Substantia nigra (tissue), 51 donors: ENCODE measurements at places on chromosomes 7 and 10.

GRCh38 chr7:97075928-97076327 is 41.6 kb upstream of the SDHAF3 start:
- no peak for DNase-seq

- no peak for DNase-seq
These were observed 8.3 kb downstream of the DYNC1I1 start for GRCh38 chr7:95780665-95781064.

DNA sequence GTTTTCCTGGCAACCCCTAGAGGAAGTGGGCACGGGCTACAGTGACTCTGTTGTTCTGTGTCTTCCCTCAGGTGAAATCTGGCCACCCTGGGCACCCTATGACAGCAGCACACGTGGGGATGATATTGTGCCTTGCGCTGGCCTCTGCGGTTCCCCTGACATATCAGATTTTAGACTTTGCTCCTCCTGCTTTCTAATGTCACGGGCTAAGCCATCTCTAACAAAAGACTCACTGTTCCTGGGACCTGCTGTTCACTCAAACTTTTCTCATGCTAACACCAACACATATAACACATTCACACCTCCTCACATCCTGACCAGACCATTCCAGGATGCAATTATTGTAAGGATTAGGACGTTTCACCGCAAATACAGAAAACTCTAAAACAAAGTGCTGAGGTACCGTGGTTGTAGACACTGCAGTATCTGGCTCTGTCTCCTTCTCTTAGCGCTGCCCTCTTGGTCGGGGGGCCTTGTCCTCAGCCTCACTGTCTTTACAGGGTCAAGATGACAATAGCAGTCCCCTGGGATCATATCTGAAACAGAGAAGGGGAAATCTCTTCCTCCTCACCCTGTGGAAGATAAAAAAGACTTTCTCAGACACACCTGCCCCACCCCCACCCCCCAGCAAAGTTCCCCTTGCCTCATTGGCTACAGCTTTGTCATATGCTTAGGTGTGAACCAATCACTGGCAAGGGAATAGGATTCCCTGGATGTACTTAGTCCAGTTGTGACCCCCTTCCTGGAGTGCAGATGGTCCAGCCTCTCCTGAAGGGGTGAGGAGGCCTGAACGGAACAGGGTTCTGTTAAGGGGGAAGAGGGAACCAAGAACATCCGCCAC is 14.1 kb downstream of the CHN2 start:
- DNase-seq, result no peak

DNA sequence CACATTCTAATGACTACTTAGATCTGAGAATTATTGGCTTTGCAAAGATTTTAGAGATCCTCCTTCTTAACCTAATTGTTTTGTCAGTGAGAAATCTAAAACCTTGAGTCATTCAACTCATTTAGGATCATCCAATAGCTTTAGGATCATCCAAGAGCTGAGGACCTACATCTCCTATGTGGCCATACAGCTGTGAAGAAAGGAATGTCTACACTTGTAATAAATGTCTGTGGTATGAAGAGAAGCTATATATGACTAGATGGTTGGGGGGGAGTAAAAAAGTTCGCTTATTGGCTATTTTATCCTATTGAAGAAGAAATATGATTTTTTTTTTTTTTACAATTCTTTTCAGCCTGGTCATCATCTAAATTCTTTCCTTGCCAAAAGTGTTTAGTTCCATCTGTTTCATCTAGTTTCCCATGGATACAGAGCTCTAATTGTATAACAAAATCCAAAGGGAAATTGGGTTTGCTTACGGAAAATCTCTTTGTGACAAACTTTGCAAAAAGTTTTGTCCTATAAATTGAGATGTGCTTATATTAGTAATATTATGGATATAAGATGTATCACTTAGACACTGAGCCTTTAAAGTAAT is 196.7 kb downstream of the PRKG1 start:
- DNase-seq, result no peak

GRCh38 chr10:10816447-10816846 is 201.2 kb upstream of the CELF2 start:
- DNase-seq, result no peak

DNA sequence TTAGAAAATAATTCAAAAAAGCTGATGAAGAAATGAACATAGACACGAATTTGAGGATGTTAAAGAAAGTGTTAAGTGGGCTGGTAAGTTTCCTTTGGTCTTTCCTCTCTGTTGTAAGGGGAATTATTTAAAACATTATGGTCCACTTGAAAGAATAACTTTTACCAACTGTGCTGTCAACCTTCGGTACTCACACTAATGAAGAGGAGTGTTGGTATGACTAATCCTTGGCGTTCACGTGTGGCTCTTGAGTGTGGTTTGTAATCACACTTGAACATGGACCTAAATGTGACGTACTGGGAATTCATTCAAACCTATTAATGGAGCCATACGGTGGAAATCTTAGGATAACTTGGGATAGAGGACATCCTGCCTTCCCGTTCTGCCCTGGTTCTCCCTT is 41.3 kb downstream of the TBXAS1 start:
- no peak for DNase-seq

- no peak for DNase-seq
These were observed 93.5 kb upstream of the NEBL start for GRCh38 chr10:20990604-20991003.

- no peak for DNase-seq
These were observed 12.4 kb upstream of the LRRC72 start for GRCh38 chr7:16514271-16514670.

GRCh38 chr10:35453855-35454532 is 117.7 kb downstream of the CCNY start:
- DNase-seq, result no peak

DNA sequence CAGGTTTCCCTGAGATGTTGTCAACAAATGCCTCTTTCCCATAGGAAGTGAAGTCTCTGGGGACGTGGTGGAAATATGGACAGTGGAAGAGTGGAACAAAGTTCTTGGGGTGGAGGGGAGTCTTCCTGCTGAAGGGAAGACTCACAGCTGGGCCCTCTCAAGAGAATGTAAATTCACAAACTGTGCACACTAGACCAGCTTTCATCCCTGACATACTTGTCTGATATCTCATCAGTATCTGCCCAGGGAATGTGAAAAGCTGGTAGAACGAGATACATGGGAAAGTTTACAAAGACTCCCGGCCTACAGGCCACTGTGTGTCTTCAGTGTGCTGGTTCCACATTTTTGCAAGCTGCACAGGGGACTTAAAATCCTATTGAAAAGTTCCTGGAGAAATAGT is 16.7 kb upstream of the CCDC3 start:
- no peak for DNase-seq

DNA sequence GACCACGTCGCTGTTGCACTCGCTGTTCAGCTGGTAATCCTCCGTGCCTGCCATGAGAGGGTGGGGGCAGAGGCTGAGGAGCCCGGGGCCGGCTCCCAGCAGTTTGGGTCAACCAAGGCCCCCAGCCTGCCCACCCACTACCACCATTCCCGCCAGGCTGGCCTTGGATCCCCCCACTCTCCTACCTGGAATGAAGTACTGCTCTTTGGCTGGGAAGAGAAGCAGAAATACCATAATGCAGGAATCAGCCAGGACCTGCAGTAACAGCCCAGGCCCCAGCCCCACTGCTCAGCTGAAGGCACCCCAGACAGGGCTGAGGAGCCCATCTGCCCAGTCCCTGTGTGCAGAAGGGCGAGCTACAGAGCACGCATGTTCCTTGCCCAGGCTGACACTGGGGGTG is 138.0 kb downstream of the SLIT1 start:
- no peak for DNase-seq

DNA sequence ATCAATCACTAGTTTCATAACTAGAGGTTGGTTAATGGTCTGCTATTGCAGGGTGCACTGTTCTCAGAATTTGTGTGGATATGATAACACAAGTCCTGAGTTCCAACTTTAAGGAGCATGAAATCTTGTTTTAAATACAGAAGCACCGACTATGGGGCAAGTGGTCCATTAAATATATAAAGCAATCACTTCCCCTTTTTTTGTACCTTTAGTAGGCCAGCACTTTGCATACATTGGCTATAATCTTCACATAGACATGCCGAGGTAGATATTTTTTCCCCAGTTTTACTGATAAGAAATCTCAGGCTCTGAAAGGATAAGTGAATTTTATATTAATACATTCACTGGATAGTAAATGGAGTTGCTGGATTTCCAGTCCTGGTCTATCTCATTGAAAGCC is 286.3 kb downstream of the NRG3 start:
- no peak for DNase-seq

DNA sequence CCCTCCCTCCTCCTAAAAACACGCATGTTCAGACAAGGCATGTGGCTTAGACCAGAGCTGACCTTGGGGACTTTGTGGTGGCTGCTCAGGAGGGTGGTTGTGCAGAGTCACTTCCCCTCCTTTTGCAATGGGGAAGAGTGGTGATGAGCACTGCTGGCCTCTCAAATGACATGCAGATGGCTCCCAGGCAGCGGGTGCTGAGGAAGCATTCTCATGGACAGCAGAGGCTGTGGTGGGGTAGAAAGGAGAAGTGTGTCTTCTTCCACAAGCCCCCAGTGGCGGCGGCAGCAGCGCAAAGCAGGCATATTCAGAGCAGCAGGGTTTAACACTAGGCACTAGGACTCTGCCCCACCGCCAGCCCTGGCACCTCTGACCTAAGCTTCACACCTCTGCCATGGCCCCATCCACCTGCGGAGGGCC is 105.9 kb upstream of the ANLN start:
- DNase-seq, result no peak

DNA sequence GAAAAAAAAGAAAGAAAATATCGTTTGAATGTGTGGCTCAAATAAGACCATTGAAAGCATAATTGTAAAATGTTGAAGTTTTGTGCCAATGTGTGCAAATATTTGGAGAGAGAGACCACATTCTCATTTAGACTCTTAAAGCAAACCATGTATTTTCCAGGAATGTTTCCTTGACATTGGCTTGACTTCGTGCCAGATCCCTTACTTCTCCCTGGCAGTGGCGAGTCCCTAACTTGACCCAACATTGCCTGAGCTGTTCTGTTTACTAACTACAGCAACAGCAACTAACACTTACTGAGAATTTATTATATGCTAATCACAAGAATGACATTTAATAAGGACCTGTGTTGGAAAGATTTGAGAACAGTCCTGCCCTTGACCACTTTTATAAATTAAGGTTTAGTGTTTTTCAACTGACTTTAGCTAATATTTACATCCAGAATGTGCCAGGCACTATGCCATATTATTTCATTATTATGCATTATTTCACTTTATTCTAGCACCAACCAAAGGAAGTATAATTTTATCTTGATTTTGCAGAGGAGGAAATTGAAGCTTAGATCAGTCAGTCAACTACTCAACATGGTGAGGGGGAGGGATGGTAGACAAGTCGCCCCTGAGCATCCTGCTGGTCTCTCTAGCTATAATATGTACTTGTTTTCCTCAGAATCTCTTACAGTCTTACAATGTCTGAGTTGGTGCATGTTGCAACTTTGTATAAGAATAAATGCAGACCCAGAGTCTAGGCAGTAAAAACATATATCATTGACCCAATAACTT is 29.7 kb downstream of the ZNF467 start:
- DNase-seq, result no peak

GRCh38 chr10:10361301-10361885 is 656.3 kb upstream of the CELF2 start:
- DNase-seq, result no peak

GRCh38 chr10:103632247-103632642 is 138.7 kb downstream of the NEURL1 start:
- DNase-seq, result no peak

- no peak for DNase-seq
These were observed 20.5 kb downstream of the GSAP start for GRCh38 chr7:77395626-77396025.

DNA sequence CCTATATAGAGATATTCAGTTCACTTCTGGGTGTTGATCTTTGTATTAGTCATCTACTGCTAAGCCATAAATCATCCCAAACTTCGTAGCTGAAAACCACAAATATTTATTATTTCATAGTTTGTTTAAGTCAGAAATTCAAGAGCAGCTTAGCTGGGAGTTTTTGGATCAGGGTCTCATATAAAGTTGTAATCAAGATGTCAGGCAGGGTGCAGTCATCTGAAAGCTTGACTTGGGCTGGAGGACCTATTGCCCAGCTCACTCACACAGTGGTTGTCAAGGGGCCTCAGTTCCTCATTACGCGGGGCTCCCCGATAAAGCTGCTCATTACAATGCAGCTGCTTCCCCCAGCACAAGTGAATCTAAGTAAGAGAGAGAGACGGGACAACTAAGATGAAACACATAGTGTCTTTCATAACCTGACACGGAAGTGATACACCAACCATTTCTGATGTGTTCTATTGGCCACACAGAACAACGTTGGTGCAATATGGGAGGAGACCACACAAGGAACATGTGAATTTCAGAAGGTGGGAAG is 15.7 kb downstream of the PPP1R3C start:
- DNase-seq, result no peak

- DNase-seq, result no peak
These were observed 1424.6 kb upstream of the LRRTM3 start for GRCh38 chr10:65501259-65501658.

GRCh38 chr10:28281726-28282315 is 21.0 kb downstream of the MPP7 start:
- no peak for DNase-seq

DNA sequence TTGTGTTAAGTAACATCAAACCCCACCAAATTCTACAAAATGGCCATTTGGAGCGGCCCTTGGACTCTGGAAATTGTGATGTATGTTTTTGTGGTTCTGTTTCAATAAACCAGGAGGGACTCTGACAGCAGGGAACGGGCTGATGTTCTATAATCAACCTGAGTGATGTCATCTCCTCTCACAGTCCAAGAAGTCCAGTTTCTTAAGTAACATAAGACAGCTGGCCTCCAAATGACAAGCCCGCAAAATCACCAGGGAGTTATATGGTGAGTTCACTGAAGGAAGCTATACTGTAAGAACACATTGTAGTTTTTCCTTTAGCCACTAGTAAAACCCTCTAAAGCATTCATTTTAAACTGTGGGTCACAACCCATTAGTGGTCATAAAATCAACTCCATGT is 34.0 kb downstream of the GOT1 start:
- no peak for DNase-seq

DNA sequence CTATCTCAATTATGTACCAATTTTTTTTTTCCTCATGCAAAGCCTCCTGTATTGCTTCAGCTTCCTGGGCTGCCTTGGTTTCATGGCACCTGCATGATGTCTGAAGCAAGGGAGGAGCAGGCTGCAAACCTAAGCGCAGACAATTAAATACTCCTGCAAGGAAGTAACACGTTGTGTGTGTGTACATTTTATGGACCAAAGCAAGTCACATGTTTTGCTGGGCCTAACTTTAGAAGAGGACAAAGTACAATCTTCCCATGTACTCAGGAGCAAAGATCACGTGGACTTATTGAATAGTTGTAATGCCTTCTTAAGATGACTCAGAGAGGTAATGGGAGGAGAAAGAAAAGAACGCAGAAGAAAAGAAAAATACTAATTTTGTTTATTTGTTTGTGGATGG is 944.0 kb upstream of the C7orf33 start:
- no peak for DNase-seq

- no peak for DNase-seq
These were observed 249.4 kb downstream of the RAB11FIP2 start for GRCh38 chr10:117797296-117797695.

DNA sequence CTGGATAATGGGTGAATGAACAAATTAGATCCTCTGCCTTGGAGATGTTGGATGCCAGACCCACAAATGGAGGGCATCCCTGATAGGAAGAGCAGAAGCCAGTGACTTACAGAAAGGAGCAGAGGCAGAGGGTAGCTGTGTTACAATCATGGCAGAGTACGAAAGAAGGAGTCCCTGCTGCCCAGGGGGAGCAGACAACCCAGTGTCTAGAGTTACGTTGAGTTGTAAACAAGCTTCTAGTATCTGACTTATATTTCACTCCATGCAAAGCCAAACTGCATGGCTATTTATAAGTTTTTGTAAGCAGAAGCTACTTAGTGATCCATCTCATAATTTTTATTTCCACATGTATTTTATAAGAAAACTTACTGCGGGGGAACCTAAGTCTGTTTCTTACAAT is 56.2 kb upstream of the A1CF start:
- DNase-seq, result no peak
